ENCODE measurements at places on chromosomes 1 and 21.

- no peak for DNase-seq
Measured at GRCh38 chr1:31814631-31815306, 1.1 kb downstream of the SPOCD1 start.

DNA sequence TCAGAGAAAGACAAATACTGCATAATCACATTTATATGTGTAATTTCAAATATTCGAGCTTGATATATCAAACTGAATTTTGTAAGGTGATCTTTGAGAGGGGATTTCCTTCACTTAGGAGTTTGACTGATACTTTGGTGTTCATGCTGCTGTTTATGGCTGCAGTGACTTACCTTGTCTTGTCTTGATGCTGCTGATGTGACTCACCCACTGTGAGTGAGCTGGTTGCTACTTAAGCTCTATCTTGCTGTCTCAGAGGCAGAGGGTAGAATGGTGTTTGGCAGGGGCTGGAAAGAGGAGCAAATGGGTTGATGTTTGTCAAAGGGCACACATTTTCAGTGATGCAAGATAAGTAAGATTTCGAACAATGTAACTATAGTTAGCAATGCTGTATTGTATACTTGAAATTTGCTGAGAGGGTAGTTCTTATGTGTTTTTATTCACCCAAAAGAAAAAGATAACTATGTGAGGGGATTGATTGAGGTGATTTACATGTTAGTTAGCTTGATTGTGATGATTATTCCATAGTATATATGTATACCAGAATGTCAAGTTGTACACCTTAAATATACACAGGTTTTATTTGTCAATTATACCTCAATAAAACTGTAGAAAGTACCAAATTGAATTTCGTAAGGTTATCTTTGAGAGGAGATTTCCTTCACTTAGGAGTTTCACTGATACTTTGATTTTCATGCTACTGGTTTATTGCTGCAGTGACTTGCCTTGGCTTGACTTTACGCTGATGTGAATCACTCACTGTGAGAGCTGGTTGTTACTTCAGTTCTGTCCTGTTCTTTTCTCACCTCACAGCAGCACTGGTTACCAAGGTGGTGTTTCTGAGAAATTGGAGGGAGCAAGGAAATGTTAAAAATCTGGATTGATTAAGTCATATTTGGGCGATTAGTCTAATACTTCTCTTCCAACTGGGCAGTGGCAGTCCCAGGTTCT lies 94.5 kb upstream of the SLC5A9 start:
- no peak for DNase-seq

- DNase-seq, result no peak
Measured at GRCh38 chr1:158058237-158058985, 65.0 kb downstream of the KIRREL1 start.

- DNase-seq, result no peak
Measured at GRCh38 chr1:225603538-225604354, 49.2 kb downstream of the ENAH start.

GRCh38 chr1:61174060-61174795 lies 91.9 kb downstream of the NFIA start:
- DNase-seq, result no peak

DNA sequence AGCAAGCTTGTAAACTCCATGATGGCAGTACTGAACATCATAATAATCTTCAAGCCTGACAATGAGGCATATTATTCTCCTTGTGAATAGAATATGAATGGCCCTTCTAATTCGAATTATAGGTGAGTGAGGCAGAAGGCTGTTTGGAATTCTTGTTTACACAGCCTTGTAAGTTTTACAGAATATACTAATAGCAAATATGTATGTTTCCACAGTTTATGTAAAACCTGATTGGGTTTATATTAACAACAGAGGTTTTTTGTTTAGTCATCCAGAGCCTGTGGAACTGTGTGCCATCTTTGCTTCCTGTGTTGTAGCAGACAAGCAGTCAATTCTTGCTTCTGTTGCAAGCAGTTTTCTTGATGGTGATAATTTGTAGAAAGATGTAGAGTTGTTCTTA lies 8.0 kb downstream of the OSBPL9 start:
- no peak for DNase-seq

GRCh38 chr1:226677027-226678020 lies 61.8 kb downstream of the ITPKB start:
- DNase-seq, result peak; percentile 60

DNA sequence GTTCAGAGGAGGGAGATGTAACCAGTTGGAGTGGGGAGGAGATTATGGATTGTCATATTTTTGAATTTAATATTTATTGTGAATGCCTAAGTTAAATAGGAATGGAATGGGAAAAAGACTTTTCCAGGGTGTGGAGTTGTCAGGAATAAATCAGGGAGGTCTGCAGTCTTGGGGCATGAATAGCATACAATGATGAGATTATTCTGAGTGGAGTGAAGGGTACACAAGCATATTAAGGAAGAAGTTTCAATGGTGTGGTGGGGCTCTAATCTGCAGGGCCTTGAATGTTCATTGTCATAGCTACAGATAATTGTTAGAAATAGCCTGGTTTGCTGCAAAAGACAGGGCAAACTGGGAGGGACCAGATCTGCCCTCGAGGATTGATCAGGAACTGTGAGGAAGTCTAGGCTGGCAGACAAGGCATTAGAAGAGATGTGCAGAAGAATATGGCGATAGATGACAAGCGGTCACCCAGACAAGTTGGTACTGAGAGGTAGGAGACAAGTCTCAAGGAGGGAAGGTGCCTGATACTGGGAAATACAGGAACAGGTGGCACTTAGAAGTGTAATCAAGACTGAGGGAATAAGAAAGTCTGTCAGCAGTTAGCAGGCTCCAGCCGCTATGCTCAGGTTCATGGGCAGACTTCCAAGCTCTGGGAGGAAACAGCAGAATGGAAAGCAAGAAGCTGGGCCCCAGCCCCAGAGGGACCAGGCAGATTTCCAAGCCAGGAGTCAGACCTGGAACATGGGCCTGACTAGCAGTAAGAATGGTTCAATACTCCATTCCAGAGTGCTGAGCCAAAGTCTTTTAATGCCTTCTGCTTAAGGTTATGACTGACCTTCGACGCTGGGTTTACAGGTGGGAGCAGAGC lies 20.9 kb upstream of the RGL1 start:
- no peak for DNase-seq

DNA sequence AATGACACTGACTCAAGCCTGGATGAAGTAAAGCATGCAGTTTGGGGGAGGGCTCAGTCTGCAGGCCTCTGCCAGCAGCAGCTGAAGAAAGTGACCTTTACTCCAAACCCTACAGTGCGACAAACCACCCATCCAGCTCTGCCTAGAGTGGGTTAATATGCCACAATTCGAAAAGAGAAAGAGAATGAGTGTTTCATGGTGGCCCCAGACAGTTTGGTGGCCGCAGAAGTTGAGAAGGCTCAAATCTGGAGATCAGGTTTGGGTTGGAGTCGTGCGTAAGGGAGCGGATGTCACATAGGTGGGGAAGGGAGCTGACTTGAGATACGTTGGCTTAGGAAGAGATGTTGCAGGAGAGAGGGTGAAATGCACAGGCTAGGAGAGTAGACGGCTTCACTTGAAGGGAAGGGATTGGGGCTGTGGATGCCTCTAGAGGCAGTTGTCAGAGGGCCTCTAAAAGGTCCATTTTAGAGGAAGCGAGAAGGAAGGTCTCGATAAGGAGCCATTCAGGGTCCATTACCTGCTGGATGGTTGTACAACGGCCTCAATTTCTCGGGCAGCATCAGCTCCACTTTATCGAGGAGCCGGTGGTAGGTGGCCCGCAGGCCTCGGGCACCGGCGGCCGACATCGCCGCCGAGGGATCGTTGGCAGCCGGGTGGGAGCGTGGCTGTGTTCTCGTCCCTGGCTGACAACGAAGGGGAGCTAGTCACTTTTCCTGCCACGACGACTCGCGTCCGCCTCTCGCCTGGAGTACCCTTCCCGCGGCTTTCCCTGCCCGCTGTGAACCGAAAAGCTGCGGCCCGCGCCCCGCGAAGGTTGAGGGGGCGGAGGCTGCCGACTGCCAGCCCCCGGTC lies 1.0 kb upstream of the DCAF6 start:
- peak; percentile 1 for DNase-seq

- DNase-seq, result peak; percentile 36
Measured at GRCh38 chr1:204763773-204764427, 78.4 kb upstream of the LRRN2 start.

GRCh38 chr1:200226268-200226968 lies 183.4 kb downstream of the ZNF281 start:
- peak; percentile 2 for DNase-seq

GRCh38 chr1:14946011-14946359 lies 207.6 kb upstream of the TMEM51 start:
- DNase-seq, result no peak

- no peak for DNase-seq
Measured at GRCh38 chr1:119873135-119874015, 22.9 kb downstream of the ADAM30 start.

DNA sequence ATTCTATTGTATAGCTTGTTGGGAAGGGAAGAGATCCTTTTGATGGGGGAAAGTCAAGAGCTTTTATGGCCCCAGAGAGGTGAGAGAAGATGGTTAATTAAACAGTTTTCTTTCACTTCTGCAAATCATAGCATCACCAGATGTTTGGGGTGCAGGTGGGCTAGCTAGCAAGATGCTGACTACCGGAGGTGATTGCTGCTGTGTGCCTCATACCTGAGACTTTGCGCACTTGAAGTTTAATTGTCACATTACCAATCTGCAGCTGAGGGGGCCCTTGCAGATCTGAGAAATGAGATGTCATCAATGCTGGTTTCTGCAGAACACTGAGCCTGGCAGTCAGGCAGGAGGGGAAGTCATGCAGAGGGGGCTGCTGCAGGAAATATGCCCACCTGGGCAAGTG lies 73.9 kb downstream of the SNRPE start:
- DNase-seq, result no peak

- DNase-seq, result no peak
Measured at GRCh38 chr1:86419277-86419903, 4.6 kb upstream of the CLCA2 start.

DNA sequence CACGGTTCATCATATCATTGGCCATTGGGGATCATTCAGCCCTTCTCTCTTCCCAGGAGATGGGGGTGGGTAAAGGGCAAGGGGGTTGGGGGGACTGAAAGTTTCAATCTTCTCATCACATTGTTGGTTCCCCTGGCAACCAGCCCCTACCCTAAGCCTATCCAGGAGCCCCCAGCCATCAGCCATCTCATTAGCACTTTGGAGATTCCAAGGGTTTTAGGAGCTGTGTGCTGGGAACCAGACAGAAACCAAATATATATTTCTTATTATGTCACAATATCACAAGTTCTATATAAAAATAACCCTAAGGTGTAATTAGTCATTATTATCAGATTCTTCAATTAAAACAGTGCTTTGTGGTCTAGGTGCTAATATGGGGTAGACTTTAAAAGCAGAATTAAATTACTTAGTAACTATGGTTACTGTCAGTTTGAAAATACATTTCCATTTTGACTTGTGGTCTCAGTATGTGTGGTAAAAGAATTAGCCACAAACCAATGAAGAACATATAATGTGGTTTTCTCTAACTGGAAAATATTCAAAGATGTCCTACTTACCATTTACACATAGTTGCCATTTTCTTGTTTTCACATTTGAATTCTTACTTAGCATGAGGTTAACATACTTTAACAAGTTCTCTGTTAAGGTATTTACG lies 28.1 kb downstream of the IL23R start:
- DNase-seq, result no peak

- DNase-seq, result no peak
Measured at GRCh38 chr1:78075621-78076020, 29.9 kb downstream of the GIPC2 start.

DNA sequence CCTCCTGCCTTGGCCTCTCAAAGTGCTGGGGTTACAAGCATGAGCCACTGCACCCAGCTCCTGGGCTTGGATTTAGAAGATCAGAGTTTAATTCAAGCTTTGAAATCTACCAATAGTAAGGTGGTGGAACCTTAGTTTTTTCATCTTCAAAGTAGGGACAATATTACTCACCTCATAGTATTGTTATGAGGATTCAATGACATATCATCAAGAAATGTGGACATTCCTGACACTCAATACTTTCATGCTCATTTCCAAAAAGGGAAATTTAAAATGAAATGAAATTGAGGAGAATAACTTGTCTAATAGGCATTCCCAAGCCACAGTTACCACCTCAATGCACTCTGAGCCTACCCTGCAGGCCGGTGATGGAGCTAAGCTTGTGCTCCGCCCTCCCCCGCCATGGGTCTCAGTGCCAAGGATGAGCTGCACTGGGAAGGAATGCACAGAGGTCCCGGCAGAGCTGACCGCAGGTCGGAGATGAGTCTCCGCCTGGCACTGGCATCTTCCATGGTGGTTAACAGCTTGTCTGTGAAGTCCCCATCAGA lies 56.5 kb upstream of the BCAR3 start:
- DNase-seq, result no peak

- DNase-seq, result no peak
Measured at GRCh38 chr1:182662121-182662890, 22.1 kb downstream of the RGS8 start.

- DNase-seq, result no peak
Measured at GRCh38 chr1:206013026-206013795, 10.0 kb upstream of the RAB7B start.

- no peak for DNase-seq
Measured at GRCh38 chr1:25118546-25118945, 113.8 kb downstream of the SYF2 start.

DNA sequence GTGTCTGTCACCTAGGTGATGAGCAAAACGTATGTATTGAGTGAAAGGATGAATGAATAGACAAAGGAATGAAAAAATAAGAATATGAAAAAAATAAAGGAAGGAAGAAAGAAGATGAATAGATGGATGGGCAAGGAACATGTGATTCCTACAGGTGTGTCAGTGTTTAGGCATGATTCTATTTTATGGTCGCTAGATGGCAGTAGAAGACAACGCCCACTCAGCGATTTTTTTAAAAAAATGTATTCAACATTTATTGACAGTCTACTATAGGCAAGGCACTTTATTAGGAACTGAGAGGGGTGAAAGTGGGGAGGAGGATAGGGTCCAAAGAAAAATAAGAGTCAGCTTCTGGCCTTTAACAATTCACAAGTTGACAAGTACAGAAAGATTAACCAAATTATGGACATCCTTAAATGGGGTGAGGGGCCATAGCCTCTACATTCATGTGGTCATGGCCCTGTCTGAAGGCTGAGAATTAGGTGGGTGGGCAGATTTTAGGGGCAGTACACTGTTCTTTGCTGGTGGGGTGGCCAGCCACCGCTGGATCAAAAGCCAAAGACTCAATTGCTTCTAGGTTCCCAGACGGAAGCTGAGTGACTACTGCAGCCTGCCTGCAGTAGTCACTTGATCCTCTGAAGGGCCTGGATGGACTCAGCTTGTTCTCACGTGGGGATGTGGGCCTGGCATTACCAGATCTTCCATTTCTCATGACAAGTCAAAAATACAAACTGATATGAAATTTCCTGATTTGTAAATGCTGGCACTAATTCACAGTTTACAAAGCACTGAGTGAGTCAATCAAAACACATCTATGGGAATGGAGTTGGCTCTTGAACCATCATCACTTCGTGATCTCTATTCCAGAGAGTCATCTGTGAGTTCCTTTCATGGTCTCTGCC lies 83.9 kb downstream of the FASLG start:
- no peak for DNase-seq

- DNase-seq, result no peak
Measured at GRCh38 chr1:108053270-108054013, 88.5 kb upstream of the VAV3 start.

DNA sequence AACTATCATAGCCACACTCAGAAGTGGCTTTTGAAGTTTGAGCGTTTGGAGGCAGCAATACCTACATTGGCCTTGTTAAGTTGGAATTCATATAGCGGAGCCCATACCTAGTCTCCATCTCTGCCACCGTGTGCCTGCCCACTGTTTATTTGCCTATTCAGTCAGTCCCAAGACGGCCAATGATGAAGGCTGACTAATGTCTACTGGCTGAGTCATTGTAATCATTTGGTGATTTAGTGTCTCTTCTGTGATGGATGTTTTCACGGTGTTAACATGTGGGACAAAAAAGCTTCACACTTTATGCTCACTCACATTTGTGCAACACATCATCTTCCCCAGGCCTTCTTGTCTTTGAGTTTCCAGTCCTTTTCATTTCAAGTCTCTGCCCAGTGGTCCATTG lies 92.6 kb upstream of the PBX1 start:
- DNase-seq, result no peak
